EH (cell line): ENCODE measurements at places on chromosomes 12 and 14.
A peak's percentile ranks its signal among the peaks of the same experiment; 100 is the strongest.

DNA sequence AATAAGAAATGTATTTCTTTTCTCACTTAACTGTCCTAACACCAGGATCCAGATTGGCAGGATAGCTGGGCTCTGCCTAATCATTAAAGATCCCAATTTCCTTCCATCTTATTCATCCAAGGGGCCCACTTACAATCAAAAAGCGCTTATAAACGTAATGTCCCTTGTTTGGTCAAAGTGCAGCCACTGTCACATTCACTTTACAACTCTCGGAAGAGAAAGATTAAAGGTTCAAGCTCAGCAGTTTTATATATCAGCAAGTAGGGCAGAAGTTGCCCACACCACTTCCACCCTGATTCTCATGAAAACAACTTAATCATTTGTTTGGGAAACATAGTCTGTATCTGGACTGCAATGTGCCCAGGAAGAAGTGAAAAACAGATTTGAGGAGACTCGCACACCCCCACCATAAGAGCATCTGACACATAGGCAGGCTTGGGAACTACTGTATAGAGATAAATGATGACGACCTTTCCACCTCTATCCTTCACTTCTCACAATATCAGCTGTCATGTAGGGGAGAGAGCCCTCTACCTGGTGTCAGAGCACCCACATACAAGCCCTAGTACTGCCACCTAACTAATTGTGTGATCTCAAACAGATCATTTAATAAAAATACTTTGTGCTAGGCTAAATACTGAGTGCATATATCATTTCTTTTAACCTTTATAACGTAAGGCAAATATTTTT lies 80.8 kb downstream of the CAPZA3 start:
- DNase-seq: no peak

- peak; percentile 49 for DNase-seq
These were observed 9.4 kb downstream of the AHNAK2 start for GRCh38 chr14:104968541-104969401.

DNA sequence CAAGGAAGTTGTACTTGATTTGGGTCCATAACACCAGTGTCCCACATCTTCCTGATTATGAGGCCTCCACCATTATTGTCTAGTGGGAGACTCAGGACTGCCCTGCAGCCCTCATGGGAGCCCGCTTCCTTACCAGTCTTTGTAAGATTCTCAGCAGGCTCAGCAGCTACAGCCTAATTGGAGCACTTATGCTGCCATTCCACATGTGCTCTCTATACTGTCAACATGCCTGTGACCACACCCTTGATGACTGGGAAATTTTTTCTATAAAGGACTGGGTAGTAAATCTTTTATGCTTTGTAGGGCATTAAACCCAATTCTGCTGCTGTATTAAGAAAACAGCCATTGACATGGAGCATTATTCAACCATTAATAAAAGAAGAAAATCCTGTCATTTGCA lies 145.5 kb upstream of the IGF1 start:
- no peak for DNase-seq

DNA sequence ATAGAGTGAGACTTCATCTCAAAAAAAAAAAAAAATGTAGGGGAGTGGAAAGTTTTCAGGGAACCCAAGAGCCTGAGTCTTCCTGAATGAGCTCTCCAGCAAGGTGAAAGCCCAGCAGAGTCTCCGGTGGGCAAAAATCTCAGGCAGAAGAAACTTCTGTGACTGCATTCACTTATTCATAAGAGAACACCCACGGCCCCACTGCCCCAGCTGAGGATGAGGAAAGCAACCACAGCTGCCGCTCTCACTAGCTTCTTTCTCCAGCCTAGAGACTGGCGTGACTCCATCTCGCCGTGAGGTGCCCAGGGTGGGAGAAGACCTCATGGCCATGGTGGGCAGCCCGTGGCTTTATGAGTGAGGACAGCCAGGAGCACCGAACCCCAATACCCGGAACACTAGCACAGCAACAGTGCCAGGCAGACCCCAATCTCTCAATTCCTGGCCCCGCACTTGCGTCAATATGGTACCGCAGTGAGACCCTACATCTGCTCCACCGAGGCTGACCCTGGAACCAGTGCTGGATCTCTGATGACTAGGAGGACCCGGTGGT lies 29.7 kb upstream of the DYNC1H1 start:
- no peak for DNase-seq

- peak; percentile 72 for DNase-seq
These were observed 12.8 kb downstream of the STX2 start for GRCh38 chr12:130826151-130826801.

GRCh38 chr12:51334764-51335163 lies 10.8 kb upstream of the BIN2 start:
- DNase-seq: no peak

DNA sequence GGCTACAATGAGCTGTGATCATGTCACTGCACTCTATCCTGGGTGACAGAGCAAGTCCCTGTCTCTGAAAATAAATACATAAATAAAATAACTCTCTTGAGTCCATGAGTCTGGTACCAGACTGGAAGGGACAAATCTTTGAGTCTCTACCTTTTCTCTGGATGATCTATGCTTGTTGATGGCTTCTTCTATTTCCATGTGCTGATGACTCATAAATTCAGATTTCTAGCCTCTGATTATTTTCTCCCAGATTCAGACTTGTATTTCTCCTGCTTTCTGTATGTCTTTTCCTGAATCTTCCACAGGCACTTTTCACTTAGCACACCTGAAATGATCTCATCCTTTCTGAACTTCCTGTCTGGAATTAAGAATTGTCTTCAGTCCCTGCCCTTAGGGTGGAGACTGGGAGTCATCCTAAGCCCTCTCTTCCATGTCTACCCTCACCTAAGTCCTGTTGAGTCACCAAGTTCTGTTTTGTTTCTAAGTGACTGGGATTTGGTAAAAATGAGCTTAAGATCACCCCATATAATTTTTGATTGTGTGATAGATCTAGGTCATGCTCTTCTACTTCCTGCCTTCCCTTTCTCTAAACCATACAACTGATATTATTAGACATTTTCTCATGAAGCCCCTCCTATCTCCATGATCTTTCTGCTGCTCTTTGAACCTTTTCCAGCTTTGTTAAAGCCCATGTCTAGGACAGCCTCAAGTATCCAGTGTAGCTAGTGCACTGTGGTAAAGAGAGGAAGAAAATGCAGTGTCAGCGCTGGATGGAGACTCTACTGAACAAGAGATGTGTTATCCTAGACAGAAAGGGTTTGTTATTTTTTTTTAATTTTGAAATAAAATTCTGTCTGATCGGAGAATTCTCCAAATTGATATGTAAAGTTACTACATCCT lies 13.1 kb downstream of the AKAP6 start:
- no peak for DNase-seq

DNA sequence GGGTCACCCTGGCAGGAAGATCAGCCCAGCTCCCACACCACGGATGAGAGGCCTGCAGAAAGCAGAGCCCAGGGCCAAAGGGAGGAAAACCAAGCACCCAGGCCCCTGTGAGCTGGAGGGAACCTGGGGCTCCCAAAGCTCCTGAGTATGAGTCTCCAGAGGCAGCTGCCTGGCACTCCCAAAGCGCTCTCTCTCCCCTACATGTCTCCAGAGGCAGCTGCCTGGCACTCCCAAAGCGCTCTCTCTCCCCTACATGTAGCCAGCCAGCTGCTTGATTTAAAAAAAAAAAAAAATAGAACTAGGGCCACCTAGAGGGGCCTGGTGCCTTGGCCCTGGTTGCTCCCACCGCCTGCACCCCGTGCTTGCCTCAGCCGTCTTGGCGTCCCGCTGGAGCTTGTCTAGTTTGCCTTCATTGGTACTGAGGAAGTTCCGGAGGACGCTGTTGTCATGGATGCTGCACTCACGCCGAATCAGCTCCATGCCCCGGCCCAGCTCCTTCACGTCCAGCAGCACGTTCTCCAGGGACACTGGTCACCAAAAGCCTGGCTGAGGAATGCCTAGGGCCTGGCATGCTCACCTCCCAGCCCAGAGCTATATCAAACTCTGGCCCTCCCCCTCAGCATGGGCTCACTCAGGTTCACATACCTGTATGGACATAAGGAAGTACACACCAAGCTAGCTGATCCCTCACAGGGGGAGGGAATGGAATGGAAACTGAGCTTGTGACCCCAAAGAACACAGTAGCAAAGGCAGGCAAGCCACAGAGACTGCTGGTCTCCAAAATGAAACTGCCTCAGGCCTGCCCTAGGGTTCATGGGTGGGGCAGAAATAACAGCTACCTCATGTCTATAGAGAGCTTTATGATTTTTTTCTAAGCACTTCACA lies 24.7 kb downstream of the PRPF40B start:
- no peak for DNase-seq

DNA sequence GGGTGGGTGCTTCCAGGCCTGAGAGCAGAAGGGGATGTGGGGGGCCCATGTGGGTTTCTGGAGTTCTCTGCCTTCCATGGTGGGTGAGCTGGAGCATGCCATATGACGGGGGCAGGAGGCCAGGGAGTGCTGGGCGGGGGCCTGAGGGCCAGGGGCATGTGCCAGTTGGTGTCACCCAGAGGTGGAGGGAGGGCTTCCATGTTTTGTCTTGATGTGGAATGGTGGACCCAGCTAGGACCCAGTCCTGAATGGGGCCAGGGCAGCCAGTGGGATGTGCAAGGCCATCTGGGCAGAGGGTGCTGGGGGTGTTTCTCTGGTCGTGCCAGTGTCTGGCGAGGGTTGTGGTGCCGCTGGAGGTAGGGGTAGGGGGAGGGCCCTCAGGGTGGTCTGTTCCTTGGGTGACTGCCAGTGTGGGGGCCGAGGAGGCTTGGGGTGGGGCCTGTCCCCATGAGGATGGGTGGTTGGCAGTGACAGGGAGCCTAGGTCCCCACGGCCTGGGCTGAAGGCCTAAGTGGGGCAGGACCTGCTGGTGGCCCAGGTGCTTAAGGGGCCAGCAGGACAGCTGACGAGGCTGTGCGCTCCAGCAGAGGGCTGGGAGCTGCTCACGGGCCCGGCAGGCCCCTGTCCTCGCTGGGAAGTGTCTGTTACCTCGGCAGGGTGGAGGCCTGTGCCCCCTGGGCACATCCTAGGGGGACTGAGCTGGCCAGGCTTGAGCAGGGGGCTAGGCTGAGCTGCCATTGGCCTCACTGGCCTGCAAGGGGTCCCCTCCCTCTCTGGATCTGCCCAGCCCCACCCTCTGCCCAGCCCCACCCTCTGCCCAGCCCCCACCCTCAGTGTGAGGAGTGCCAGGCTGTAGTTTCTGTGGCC lies 26.8 kb downstream of the CEP170B start:
- DNase-seq: no peak

GRCh38 chr14:63343878-63344277 lies 25.1 kb upstream of the GPHB5 start:
- peak; percentile 11 for DNase-seq

DNA sequence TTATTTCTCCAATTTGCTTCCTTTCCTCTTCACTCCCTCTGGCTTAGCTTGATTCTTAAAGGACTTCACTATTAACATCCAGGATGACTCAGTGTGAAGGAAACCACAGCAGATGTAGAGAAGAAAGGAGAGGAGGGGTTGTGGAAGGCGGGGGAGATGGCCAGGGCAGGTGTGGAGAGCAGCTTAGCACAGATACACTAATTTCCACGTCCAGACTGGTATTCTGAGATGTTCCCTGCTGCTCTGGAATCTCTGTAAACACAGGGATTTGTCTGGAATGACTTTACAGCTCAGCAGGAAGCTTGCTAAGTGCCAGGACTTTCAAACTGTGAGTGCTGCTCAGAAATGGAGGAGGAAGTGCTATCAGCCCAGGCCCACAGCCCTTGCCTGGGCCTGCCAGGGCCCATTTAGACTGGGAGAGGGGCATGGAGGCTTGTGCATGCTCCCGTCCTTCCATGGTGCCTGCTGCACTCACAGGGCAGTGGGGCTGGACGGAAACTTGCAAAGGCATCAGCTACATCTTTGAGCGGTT lies 202.5 kb upstream of the DDHD1 start:
- DNase-seq: peak; percentile 76

DNA sequence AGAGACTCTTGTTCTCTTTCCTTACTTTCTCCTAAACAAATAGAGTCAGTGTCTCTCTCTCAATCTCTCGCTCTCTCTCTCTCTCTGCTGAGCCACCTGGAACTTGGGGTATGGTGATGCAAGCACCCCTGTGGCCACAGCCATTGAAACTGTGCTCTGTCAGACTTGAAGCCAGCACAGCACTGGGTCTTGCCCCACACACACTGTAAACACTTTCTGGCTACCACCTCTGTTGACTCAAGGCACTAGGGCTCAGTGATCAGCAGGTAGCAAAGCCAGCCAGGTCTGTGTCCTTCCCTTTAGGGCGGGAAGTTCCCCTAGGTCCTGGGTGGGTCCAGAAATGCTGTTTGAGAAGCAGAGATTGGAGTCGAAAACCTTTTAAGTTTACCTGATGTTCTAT lies 125.9 kb upstream of the GARIN6 start:
- no peak for DNase-seq

GRCh38 chr14:69281450-69282169 lies 21.7 kb downstream of the GALNT16 start:
- DNase-seq: peak; percentile 24

- no peak for DNase-seq
These were observed 68.8 kb upstream of the CCDC91 start for GRCh38 chr12:28121433-28121832.

GRCh38 chr12:11970155-11970520 lies 100.6 kb upstream of the BCL2L14 start:
- no peak for DNase-seq

GRCh38 chr14:90851327-90852036 lies 35.3 kb upstream of the TTC7B start:
- no peak for DNase-seq

- peak; percentile 28 for DNase-seq
These were observed 40.3 kb downstream of the TMTC3 start for GRCh38 chr12:88182416-88182815.

- DNase-seq: no peak
These were observed 197.7 kb upstream of the DDHD1 start for GRCh38 chr14:53350866-53351265.

GRCh38 chr12:42660968-42661937 lies 71.7 kb upstream of the PRICKLE1 start:
- no peak for DNase-seq

GRCh38 chr12:132432721-132433577 lies 57.0 kb upstream of the FBRSL1 start:
- DNase-seq: no peak

DNA sequence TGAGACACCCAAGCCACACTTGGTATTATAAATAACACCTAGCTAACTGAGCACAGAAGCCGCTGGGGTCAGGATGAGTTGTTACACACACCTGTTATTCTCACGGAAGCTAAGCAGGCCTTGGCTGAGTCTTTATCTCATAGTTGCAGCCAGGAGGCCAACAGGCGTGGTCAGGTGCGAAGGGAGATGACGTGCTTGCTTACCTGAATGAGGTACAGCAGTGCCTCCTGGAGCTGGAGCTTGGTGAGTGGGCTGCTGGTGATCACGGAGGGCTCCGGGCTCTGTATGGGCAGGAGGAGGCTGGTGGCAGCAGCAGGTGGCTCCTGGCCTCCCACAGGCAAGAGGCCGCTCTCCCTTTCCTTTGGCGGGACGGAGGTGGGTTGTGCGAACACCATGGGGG lies 30.4 kb upstream of the CACNA2D4 start:
- no peak for DNase-seq
